ENCODE measurements at places on chromosomes 4 and X. TPM values are rescaled to one million over a fixed set of nuclear protein-coding genes. Genes with fewer than 3 reads are reported as not detected.

The NPY2R gene
- total RNA-seq: not detected

The PRSS12 gene
- not detected for total RNA-seq

The ARL9 gene
- total RNA-seq: 0.17 TPM

The IRF2 gene
- total RNA-seq: 11.4 TPM

The CXCL5 gene
- not detected for total RNA-seq

- no peak for DNase-seq
Measured at GRCh38 chr4:141810712-141811375, 174.5 kb downstream of the IL15 start.

- DNase-seq: no peak
Measured at GRCh38 chr4:78432896-78433295, 118.7 kb upstream of the ANXA3 start.

GRCh38 chr4:117328333-117328732 lies 243.0 kb upstream of the TRAM1L1 start:
- DNase-seq: no peak

DNA sequence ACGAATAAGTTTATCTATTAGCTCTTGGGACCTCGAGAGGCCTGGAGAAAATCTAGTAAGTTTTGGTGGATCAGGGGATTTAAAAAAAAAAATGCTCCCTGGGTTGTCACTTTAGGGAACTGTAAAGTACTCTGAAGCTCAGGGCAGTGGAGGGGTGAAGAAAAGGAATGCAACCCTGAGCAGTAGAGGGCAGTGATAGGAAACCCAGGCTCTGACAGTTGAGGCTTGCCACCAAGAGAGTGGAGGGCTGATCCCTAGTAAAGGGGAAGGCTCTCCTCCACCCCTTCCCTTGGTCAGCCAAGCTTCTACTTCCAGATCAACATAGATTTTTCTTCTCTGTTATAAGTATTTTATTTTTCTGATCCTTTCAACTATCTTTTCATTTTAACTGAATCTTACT lies 73.1 kb downstream of the FBXO8 start:
- DNase-seq: no peak

DNA sequence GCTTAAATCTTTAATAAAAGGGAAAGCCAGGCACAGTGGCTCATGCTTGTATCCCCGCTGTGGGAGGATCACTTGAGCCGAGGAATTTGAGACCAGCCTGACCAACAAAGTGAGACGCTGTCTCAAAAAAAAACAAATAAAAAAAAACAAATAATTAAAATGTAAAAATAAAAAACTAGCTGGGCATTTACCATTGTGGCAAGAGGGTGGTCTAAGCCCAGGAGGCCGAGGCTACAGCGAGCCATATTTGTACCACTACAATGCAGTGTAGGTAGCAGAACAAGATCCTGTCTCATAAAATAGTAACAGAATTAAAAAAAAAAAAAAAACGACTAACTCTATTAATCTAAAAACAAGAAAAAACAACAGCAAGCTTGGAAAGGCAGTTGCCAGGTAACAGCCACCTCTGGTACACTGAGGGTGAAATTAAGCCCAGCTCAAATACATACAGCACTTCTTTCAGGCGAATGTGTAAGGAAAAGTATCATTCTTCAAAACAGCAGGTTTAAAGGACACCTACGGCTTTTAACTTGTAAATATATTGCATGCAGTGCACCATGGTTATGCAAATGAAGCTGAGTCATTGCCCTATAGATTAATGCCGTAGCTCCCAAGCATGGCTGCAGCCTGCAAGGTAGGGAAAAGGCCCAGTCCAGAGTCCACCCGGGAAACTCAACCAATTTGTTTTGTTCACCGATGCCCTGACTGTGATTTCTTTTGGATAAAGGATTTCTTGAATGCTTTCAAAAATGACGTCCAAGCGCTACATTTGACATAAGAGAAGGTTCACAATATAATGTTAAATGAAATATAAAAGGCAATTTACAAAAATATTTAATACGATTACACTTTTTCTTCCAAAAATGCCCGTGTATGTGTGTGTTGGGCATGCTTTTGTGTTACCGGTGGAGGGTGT lies 14.5 kb upstream of the TXLNG start:
- no peak for DNase-seq

DNA sequence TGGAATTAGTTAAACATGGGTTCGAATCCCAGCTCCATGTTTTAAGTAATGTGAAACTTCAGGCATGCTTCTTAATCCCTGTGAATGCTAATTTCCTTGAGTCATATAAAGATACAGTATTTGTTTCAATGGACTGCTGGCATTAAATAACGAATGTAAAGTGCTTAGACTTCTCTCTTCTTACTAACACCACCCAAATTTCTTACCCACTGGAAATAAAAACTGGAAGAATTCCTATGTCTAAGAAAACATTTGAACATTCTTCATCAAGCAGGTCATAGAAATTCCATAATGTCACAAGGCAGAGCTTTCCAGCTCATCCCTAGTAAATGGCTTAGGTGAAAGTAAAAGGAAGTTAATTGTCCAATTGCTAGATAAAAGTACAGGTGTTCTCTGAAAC lies 172.5 kb downstream of the ANK2 start:
- no peak for DNase-seq

- no peak for DNase-seq
Measured at GRCh38 chr4:132240081-132240480, 909.0 kb upstream of the PCDH10 start.

DNA sequence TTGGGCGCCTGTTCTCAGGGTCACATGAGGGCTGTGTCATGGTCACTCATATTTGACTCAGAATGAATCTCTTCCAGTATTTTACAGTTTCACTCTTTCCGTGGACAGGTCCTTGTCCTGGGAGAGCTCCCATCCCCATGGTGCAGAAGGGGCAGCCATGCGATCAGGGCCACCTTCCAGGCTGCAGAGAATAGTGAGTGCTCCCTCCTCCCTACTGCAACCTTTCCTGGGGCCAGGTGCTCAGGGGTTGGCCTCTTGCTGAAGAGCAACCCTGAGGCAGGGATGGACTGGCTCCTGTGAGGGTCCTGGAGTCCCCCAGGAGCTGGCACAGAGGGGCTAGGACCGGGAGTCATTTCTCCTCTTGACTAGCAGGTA lies 108.4 kb downstream of the ABLIM2 start:
- no peak for DNase-seq

DNA sequence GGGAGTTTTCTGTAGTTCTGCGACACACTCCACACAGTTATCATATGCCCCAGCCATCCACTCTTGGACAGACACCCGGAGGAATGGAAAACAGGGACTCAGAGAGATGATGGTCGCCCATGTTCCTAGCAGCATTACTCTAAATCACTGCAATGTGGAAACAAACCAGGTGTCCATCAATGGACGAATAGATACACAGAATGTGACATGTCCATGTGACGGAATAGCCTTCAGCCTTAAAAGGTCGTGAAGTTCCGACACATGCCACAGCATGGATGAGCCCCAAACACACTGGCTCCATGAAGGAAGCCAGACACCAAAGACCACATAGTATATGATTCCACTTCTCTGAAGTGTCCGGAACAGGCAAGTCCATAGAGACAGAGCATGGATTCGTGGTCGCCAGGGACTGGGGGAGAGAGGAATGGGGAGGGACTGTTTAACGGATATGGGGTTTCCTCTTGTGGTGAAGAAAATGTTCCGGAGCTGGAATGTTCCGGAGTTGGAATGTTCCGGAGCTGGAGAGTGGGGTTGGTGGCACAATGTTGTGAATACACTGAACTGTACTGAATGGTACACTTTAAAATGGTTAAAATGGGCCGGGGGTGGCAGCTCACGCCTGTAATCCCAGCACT lies 28.7 kb upstream of the AFAP1 start:
- DNase-seq: no peak

GRCh38 chr4:2940267-2941137 lies 22.7 kb downstream of the NOP14 start:
- no peak for DNase-seq

DNA sequence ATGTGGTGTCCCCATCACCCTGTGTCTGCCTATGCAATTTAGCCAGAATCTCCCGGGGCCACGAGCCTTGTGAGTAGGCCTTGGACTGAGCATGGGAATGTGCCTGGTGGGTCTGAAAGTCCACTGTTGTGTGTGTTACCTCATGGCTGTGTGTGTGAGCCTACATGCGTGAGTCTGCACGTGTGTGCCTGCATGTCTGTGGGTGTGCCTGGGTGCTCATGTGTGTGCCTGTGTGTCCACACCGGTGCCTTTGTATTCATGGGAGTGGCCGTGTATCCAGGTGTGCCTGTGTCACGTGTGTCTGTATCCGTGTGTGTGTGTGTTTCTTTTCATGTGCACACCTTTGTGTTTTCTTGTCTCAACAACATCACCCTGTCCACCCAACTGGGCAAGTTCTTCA lies 14.2 kb downstream of the ATP5ME start:
- no peak for DNase-seq

DNA sequence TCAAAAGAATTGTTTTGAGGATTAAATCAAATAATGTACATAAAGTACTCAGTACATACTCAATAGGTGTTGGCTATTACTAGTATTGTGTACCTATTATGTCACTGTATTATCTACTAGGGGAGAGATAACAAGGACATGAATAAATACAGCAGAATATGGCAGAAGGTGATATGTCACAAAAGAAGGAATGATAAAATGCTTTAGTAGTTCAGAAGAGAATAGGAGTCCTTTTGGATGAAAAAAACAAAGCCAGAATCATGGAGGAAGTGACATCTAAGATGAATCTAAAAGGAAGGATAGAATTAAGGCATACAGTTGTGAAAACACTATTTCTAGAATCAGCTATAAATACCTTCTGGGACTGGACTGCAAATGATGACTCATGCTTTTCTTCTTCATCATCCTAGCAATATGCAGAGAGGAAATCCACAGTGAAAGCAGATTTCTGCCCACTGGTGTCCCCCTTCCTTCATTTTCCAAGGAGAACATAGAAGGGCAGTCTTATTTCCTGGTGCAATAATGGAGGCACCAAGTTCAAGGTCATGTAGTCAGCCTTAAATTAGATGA lies 98.7 kb downstream of the GLUD2 start:
- DNase-seq: no peak

GRCh38 chrX:123871309-123871708 lies 11.5 kb downstream of the XIAP start:
- DNase-seq: no peak

Data from CD4-positive, alpha-beta T cell (primary cell).